ENCODE measurements at places on chromosomes 3 and 15.

DNA sequence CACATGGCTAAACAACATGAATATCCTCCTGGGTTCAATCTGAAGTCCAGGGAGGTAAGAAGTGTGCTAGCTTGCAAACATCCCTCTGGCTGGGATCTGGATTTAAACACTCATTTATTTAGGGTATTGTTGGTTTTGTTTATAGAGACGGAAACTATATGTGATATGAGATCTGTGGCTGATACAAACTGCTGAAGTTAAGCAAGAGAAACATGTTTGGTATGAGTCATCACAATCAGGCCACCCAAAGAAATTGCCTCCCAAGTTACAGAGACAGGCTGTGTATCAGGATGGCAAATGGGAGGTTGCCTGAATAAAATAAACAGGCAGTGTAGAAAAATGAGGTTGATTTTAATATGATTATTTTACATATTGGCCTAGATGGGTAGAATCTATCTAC is 562.1 kb downstream of the IGSF11 start:
- no peak for DNase-seq

DNA sequence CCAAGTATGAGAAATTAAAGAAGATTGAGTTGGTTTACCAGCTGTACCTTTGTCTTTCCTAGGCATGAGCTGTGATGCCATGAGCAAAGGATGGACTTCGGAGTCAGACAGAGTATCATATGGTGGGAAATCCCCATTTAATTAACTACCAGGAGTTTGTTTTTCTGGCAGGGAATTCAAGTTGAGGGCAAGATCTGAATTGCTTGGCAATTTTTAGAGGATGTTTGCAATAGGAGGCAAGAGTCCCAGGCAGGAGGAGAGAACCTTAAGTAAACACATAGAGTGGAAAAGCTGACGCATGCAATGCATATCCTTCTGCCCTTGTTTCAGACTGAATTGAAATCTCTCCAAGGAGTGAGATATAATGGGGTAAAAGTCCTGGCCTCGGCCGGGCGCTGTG is 569.7 kb upstream of the MDFIC2 start:
- no peak for DNase-seq

DNA sequence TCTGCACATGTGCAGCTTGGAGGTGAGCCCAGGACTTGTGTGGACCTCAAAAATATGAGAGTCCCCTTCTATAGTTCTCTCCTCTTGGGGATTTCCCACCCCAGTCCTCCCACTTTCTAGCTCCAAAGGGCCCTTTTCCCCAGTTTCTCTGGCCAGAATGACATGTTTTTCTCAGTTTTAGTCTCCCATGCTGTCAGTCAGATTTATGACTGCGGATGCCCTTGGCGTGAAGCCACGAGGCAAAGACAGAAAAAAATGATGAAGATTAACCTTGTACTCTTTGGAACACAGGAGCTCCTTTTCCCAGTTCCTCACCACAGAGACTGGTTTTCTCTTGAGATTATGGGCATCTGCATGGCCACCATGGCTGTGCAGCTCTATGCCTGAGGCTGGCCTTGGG is 72.0 kb upstream of the TTBK2 start:
- DNase-seq: no peak

GRCh38 chr3:181690769-181691168 is 21.0 kb upstream of the SOX2 start:
- DNase-seq: no peak

DNA sequence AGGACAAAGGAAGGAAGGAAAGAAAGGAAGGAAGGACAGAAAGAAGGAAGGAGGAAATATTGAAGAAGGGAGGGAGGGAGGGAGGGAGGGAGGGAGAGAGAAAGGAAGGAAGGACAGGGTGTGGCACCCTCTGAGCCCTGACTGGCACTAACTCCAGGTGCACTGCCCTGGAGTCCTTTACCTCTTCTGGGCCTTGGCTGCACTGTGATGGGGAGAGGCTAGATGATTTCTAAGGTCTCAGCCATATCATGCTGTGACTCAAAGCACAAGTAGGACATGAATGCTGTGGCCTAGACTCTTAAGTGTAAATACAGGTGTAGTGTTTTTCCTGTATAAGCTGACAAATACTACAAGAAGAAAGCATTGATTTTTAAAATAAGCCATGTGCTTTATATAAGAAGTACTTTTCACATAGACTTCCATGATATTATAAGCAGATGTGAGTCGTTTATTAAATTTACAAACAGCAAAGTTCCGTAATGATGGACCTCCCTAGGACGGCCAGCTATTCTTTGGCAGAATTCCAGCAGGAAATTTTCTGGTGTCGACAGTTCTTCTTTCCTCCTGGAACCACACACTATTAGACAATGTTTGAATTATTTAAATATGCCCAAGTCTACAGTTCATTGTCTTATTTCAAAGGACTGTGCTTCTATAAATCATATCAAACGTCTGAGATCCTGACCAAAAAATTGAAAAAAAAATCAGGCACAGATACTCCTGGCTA is 213.8 kb upstream of the C2CD4B start:
- DNase-seq: no peak

- no peak for DNase-seq
Measured at GRCh38 chr3:31932990-31933389, 48.1 kb downstream of the OSBPL10 start.

GRCh38 chr15:68085052-68085451 is 30.9 kb downstream of the PIAS1 start:
- no peak for DNase-seq

DNA sequence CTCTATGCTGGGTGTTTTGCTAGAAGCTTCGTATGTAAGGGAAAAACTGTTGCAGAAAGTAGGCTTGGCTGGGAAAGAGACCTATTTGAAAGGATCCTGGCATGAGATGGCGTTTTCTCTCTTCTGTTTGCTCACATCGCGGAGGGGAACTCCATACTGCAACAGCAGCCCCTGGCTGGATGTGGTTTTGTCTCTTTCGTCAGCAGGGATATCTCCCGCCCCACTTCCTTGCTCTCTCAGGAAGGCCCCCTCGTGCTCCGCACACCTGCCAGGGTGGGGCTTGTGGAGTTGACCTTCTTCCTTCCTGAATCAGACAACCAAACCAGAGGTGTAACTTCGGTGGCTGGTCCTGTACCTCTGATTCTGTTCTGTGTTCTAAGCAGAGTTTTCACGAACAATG is 26.4 kb upstream of the MYZAP start:
- DNase-seq: no peak

DNA sequence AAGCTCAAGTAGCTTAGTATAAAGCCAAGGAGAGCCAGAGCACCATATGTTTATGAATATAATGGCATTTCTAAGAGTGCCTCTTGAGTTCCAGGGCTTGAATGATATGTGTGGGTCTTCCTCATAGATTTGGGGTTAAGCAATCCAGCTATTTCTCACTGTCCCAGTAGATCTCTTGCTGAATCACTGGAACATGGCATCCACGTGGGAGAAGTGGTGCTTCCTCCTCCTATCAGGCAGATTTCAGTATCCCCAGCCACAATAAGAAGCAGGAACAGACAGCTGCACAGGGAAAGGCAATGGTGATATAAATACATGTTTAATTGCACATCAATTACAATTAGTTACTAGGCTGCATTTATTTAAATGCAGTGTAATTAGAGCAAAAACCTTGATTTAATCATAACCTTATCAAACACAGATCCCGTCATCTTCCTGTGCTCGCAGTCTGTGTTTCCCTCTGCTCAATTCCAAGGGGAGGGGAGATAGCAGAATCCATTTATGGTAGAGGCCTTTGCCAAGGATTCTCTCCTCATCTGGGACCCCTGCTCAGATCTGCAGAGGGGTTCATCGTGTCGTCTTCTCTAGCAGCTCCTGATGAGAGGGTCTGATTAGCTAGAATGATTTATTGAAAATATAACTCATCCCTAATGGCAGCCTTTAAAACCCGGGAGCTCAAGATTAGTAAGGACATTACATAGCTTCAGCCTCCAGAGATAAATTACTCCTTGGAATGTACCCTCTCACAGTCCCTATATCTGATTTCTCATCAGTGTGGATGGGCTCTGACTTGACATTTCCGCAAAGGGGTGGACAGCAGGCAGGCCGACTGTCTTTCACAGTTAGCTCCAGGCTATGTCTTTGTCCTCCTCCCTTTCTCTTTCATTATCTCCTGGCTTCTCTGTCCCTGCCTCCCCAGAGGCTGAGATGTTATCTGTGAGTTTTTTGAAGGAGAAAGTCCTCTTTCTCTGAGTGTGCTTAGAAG is 775.9 kb downstream of the AGBL1 start:
- DNase-seq: no peak

- no peak for DNase-seq
Measured at GRCh38 chr15:85394554-85395333, 14.3 kb downstream of the AKAP13 start.

- no peak for DNase-seq
Measured at GRCh38 chr3:40546816-40547215, 22.1 kb downstream of the ZNF621 start.

GRCh38 chr3:120048355-120049041 is 45.7 kb downstream of the GSK3B start:
- no peak for DNase-seq
